Aorta (tissue), 5 donors: ENCODE measurements at places on chromosomes 1 and 21. TPM values are rescaled to one million over a fixed set of nuclear protein-coding genes. Genes with fewer than 3 reads are reported as not detected.

The CD160 gene
- total RNA-seq, result not detected

The CYP4X1 gene
- 16.3 TPM for total RNA-seq

The MATN1 gene
- not detected for total RNA-seq

The SH2D1B gene
- total RNA-seq, result 0.45 TPM

The DCDC2B gene
- total RNA-seq, result not detected

The TCEANC2 gene
- total RNA-seq, result 7.0 TPM

The USH2A gene
- not detected for total RNA-seq

The BLACAT1 gene
- total RNA-seq, result not detected

The LINGO4 gene
- total RNA-seq, result not detected

The PALMD gene
- 27.2 TPM for total RNA-seq

The AMY2A gene
- total RNA-seq, result 4.2 TPM

The AGO3 gene
- total RNA-seq, result 48.1 TPM

The CD48 gene
- total RNA-seq, result 6.8 TPM

DNA sequence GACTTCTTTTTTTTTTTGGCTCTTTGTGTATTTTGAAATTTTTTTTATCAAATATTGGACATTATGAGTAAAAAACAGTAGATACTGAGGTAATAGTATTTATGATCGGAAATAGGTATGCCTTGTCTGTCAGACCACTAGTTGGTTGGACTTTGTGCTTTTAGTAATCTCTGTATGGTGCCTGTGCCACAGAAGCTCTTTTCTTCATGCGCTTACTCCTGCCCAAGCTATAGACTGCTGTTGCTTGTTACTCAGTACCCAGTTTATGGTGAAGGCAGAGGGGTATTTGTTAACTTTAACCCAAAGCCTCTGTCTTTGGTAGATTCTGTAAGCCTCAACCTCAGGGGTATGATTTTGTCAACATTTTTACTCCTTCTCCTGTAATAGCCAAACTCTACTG lies 8.6 kb downstream of the SLC30A7 start:
- DNase-seq, result no peak

GRCh38 chr1:100714599-100714998 lies 4.9 kb upstream of the VCAM1 start:
- DNase-seq, result no peak

DNA sequence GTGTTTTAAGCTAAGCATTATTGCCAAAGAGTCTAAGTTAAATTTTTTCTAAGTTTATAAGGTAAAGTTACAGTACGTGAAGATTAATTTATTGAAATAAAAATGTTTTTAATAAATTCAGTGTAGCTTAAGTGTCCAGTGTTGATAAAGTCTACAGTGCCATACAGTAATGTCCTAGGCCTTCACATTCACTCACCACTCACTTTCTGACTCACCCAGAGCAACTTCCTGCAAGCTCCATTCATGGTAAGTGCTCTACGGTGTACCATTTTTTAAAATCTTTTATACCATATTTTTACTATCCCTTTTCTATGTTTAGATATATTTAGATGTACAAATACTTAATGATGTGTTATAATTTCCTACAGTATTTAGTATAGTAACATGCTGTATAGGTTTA lies 173.2 kb downstream of the CACNA1E start:
- no peak for DNase-seq

- DNase-seq, result peak; percentile 98
These were observed 3.0 kb upstream of the ID3 start for GRCh38 chr1:23562137-23562876.

DNA sequence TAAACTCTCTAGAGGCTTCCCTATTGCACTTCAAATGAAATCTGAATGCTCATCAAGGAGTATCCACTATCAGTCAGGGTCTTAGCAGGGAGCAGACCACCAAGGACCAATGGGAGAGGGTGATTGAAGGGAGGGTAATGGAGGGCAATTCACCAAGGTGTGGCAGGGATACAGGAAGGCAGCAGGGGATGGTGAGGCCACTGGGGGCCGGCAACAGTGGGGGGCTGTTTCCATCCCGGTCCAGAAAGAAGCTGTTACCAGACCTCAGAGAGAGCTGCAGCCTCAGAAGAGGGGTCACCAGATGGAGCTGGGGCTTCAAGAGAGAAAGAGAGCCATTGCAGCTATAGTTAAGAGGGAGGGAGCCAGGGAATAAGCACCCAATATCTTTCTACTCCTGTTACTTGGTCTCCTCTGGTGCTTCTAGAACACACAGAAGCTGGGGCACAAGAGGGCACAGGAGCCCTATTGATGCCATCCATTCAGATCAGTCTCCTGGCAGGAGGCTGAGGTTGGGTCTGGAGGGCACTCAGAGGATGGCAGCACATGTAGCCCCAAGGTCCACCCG lies 417.6 kb downstream of the PTPRU start:
- DNase-seq, result no peak

DNA sequence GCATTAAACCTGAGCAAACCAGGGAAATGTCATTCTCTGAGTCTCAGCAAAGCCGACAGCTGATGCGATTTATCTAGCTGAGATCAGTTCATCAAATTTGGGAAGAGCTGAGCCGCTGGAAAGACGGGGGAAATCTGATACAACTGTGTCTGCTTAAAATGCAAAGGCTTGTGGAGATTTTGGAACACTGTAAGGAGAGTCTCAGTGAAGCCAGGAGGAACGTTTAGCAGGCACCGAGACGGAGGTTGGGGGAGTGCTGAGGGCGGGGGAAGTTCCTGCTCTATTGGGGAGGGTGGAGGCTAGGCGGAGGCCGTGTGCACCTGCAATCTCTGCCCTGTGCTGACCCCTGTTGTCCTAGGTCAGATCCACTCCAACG lies 143.2 kb upstream of the CSF3R start:
- DNase-seq, result no peak

DNA sequence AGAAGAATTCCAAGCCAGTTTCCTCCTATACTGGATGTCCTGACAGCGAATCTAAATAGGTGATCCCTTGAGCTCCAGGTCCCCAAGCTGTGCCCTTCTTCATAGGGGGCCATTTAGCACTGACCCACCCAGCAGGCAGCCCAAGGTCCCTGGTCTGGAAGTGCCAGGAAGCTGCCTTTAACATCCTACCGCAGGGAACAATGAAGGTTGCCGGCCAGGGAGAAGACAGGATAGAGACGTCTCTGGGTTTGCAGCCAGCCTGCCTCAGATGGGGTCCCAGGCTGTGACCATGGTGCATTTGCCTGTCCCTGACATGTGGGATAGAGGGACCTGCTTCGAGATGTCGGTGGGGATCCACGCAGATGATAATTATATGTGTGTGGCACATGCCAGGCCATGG lies 2.7 kb upstream of the RIPK4 start:
- no peak for DNase-seq

- DNase-seq, result peak; percentile 35
These were observed 188.6 kb upstream of the VAMP3 start for GRCh38 chr1:7582460-7582972.

GRCh38 chr1:115980998-115981993 lies 5.0 kb downstream of the SLC22A15 start:
- DNase-seq, result no peak

- DNase-seq, result no peak
These were observed 257.1 kb upstream of the PTBP2 start for GRCh38 chr1:96464522-96464921.

DNA sequence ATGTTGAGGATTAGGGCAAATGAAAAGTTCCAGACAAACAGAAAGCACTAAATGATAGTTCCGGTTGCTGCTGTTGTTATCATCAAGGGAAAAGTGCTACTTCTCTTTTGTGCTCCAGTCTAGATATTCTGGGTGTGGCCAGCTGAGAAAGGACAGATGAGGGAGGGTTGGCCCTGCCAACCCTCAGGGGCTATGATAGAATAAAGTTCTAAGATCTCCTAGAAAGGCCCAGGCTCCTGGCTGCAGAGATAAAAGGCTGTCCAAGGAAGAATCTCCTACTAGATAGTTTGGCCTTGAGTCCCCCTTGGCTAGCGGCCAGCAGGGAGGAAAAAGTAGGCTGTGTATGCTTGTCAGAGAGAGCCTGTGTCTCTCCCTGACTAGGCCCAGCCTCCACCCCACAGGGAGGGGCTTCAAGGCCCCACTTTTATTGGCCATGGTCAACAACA lies 31.5 kb downstream of the RIMS3 start:
- no peak for DNase-seq

GRCh38 chr1:53535846-53536245 lies 76.6 kb downstream of the DMRTB1 start:
- DNase-seq, result no peak

- peak; percentile 75 for DNase-seq
These were observed at the start of gene TSTD1 for GRCh38 chr1:161038523-161039153. TSS of gene TSTD1 (minus strand) at chr1:161038964. CDS start at chr1:161038889, 75 bp downstream.

GRCh38 chr1:185734929-185735700 lies 924 bp downstream of the HMCN1 start:
- no peak for DNase-seq

DNA sequence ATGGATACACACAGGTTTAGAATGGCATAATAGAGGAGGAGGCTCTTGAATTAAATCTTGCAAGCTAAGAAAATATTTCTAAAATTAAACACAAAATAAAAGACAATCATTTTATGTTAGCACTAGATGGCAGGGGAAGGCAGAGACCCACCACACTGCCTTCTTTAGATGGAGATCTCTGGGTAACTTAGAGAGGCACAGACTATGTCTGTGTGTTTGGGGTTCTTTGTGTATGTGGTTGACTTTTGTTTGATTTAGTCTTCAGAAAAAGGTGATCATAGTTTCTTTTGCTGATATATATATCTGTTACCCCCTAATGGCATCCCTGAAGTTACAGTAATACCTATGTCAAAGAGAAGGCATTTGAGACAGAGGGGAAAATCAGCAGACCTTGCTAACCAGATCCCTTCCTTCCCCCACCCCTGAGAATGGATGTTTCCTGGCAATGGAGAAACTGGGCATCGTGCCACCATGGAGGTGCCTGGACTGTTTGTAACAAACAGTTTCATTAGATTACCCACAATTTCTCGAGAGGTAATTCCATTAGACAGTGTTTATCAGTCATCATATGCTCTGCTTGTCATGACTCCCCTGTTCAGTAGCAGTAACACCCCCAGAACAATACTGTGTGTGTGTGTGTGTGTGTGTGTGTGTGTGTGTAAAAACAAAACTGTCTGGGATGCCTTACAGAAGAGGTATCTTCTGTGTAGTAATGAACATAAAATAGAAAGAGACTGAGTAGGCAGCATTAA lies 228.3 kb upstream of the DEPDC1 start:
- peak; percentile 74 for DNase-seq

- DNase-seq, result no peak
These were observed 471.7 kb upstream of the ADGRL2 start for GRCh38 chr1:81329041-81329440.

GRCh38 chr1:25973610-25974321 lies 24.1 kb downstream of the PAFAH2 start:
- DNase-seq, result no peak

DNA sequence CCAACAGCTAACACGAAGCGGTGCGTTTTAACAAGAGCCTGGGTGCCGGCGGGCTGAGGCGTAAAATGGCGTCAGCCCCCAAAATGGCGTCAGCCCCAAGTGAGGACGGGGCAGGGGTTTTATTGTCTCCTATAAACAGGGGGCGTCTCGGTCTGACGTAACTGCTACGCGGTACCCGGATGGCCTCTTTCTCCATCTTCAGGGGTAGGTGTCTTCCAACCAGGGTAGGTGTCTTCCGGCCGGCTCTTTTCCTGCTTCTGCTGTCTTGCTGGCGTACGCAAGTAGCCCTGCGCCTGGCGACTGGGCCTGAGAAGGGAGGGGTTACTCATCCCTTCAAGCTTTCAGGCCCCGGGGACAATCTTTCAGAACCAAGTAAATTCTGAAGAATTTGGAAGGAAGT lies 45.3 kb downstream of the LGR6 start:
- DNase-seq, result peak; percentile 18

DNA sequence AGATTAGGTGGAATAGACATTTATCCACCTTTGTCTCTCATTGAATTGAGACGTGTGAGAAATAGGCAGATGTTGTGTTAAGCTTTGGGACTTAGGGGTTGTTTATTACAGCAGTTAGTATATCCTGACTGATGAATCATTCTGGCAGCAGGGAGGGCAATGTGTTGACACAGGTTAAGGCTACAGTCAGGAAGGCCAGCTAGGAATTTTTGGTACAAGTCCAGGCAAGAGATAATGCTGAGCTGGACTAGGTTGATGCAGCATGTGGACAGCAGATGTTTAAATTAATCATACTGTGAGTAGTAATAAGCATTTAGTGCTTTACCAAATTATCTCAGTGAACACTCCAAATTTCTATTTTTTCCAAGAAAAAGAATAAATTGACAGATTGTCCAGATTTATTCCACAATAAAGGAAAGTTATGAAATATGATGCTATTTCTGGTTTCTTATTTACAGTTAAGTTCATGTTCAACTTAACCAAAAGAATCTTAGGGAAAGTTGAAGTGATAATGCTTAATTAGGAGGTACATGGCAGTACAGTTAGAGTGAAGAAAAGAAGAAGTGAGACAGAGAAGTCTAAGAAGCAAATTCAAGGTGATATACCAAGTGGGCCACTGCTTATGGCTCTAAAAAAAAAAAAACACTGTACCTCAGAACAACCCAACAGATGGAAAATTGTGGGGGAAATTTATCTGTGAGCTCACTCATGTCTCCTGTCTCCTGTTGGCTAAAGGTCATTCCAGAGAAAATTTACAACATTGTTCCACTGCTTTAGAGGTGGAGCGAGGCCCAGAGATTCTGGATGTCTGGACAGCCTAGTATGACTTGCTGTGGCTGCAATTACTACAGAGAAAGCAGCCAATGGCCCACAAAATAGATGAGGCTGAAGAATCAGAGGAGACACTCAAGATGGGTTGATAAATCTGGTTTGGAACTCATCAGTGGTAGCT lies 102.7 kb upstream of the C21orf91 start:
- no peak for DNase-seq

DNA sequence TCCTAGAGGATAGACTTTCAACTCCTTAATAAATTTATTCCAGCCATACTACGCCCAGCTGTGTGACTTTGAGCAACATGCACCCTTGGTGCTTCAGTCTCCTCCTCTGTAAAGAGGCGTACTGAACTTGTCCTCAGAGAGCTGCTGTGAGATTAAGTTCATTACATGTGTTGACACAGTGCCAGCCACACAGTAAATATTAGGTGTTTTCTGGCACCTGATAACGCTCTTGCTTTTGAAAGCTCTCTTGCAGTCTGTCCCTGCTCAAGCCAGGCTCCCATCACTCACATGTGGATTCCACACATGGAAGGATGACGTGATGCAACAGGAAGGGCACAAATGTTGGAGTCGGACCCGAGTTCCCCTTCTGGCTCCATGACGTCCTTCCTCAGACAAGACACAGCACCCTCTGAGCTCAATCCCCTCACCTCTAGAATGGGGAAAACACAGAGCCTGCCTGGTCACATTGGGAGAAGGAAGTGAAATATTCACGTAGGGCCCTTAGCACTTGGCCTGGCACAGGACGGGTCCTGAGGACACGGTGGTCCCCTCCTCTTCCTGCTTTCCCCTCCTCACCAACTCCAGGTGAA lies 7.7 kb downstream of the IFNLR1 start:
- no peak for DNase-seq

- DNase-seq, result no peak
These were observed 109.2 kb downstream of the COQ8A start for GRCh38 chr1:227049253-227049652.

DNA sequence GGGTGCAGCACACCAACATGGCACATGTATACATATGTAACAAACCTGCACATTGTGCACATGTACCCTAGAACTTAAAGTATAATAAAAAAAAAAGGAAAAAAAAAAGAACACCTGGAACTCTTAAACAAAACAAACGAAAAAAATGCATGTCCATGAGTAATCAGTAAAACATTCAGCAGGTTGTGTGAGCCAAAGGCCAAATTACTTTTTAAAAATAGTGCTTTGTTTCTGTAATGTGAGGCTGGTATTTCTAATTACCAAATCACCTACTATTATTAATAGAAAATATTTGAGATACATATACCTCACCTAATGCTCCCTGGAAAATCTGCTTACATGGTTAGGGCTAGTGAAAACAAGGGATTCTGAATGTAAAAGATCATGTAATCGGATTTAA lies 294.4 kb upstream of the NR5A2 start:
- no peak for DNase-seq

- DNase-seq, result no peak
These were observed 25.4 kb downstream of the EEIG2 start for GRCh38 chr1:108585313-108585712.
